ENCODE measurements at places on chromosomes 1 and 21.

GRCh38 chr1:152179566-152179965, 20.5 kb upstream of the RPTN start:
- DNase-seq, result no peak

- no peak for DNase-seq
Observed at GRCh38 chr1:242318140-242318539, 206.4 kb downstream of the PLD5 start.

GRCh38 chr1:202122639-202123335, at the start of gene GPR37L1:
GPR37L1 (plus strand) TSS chr1:202122917; CDS start chr1:202122964, 47 bp downstream.
- peak; percentile 43 for DNase-seq

DNA sequence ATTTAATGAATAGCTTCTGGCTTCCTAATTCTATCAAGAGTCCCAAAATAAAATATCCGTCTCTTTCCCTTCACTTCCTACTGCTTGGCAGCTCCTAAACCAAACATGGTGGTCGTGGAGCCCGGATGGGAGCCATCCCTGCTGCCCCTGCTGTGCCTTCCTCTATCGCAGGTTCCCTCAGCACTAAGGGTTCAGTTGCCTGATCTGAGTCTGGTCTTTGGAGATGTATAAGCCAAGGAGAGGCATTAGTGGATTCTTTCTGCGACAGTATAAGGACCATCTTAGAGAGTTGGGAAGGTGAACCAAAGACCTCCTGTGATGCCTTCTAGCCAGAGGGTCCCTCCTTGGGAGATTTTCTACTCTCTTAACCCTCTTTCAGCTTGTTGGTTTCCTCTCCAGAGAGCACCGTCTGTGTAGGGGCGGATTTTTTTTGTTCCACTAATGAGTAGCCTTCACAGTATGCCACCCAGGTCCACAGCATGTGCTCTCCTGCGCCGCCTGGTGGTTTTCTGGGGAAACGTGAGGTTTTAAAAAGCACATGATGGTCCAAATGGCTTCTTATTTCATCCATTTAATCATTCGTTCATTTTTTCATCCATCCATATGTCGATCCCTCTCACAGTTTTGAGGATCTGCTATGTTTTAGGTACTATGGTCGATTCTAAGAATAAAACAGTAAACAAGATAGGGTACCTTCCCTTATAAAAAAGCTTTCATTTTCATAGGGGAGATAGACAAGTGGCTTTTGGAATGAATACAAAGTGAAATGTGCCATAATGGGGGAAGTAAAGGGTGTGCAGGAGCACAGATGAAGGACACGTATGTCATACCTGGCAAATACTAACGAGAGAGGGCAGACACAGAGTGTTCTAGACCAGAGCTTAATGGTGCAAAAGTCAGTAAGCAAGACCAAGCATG, 71.0 kb downstream of the NFASC start:
- peak; percentile 27 for DNase-seq

DNA sequence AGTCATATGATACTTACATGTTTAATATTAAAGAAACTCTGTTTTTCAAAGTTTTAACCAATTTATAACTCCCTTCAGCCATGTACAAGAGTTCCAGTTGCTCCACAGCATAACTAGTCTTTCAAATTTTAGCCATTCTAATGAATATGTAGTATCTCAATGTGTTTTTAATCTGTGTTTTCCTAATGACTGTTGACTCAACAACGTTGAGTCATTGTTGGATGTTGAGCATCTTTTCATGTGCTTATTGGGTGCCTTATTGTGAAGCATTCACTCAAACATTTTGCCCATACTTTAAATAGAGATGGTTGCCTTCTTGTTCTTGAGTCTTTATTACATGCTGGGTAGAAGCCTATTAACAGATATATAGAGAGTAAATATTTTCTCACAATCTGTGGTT, 240.2 kb upstream of the LYPLAL1 start:
- DNase-seq, result no peak

- DNase-seq, result no peak
Observed at GRCh38 chr1:15402809-15403450, 6.8 kb upstream of the EFHD2 start.

GRCh38 chr1:162690672-162691434, 58.6 kb downstream of the DDR2 start:
- no peak for DNase-seq

GRCh38 chr1:44919400-44919799, 67.0 kb downstream of the EIF2B3 start:
- no peak for DNase-seq

GRCh38 chr1:163168053-163168452, 34.7 kb downstream of the RGS5 start:
- DNase-seq, result peak; percentile 82

- no peak for DNase-seq
Observed at GRCh38 chr1:196993916-196994315, 16.6 kb downstream of the CFHR5 start.

GRCh38 chr1:24384251-24385090, 29.1 kb downstream of the STPG1 start:
- peak; percentile 80 for DNase-seq

DNA sequence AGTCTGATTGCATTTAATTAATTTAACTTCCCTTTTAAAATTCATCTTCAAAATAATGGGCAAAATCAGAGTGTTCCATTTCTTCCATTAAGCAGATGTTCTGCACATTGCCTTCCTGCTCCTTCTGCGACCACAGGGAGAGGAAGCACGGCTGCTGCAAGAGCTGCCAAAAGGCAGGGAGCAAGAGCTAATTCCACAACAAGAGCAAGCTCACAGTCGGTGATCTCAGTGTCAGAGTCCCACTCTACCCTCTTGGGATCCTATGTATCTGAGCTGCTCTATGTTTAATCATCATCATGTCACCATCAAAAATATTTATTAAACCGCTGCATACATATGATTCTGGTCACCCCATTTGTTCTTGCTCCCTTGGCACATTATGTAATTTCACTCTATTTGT, 255.3 kb upstream of the CAMK1G start:
- no peak for DNase-seq

DNA sequence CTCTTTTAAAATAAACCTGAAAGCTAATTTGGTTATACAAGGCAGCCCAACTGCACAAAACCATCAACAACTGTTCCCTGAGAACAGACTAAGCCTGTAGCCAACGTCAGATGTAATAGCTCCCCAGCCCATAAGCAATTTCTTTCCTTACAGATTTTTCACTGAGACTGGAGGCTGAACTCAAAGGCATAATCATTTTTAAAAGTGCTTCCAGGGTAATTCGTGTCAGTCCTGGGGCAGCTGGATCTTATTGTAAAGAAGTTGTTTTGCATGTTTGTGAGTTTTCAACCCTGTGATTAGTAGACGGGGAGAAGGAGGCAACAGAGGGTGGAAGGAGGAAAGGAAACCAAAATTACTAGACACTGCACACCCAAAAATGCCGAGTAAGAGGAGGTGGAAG, 3.2 kb downstream of the DPT start:
- no peak for DNase-seq

DNA sequence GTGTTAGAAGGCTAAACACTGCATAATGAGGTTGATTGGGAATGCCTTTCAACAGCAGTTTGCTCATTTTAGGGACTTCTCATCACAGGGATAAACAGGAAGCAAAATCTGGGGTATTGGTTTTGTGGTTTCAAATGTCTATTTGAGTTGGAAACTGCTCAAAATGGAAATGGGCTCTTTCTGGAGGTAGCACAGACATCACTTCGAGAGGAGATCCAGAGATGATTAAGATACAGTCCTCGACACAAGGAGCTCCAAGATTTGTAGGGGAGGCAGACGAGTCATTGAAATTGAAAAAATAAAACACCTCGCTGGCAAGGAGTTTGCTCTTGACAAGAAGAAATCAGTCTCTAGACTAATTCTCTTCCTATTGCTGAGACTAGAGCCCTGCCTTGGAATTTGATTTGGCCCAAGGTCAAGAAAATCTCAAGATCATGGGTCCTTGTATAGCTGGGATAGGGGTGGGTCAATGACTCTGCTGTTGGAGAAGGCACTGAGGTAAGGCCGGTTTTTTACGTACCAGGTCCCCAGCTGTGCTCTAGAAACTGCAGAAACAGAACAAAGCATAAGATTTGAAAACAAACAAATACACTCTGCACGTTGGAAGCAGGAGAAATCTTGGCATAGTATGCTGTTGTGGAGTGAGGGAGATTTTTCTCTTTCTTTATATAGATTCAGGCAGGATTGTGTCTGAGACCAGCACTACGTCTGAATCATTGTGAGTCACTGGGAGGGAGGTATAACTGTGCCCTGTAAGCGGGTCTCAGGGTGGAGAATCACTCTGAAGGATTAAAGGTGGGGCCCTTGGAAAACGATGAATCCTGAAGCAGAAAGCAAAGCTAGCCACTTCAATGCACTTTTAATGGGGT, 17.7 kb upstream of the KLHDC8A start:
- peak; percentile 47 for DNase-seq

DNA sequence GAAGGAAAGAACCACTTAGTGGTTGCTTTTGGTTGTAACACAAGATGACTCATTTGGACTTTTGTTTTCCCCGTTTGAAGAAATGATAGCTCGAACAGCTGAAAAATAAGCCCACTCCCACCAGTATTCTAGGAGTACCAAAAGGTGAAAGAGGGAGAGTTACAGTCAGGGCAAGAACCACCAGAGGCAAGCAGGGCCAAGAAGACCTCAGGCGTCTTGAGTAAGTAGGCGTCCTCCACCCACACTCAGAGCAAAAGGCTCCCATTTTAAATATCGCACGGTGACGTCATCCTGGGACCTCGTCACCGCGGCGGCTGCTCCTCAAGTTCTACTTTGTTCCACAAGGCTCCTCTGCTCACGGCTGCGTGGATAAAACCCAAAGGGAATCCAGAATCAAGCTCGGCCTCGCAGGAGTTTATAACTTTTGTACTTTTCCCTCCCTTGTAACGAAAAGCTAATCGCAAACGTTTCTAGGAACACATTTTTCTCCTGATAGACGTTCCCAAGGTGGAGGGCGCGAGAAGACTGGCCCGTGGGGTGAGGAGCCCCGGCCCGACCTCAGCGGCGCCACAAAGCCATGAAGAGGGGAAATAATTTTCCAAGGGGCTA, 1.2 kb downstream of the BTG3 start:
- peak; percentile 77 for DNase-seq

- DNase-seq, result no peak
Observed at GRCh38 chr1:39727221-39727931, 11.3 kb upstream of the PPIE start.

GRCh38 chr1:54763816-54764132, 549 bp downstream of the PARS2 start:
- no peak for DNase-seq

DNA sequence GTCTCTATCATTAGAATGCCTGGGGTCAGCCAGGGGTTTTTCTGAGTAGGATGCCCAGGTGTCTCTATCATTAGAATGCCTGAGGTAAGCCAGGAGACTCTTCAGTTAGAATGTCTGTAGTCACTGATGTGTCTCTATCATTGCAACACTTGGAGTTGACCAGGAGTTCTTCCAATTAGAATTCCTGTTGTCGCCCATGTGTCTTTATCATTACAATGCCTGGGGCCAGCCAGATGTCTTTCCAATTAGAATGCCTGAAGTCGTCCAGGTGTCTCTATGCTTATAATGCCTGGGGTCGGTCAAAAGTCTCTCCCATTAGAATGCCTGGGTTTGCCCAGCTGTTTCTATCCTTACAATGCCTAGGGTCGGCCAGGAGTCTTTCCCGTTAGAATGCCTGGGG, 55.8 kb downstream of the RNF187 start:
- no peak for DNase-seq

GRCh38 chr1:50977575-50978143, 7.6 kb downstream of the CDKN2C start:
- peak; percentile 67 for DNase-seq

- no peak for DNase-seq
Observed at GRCh38 chr1:3691421-3692204, 39.3 kb downstream of the TP73 start.

DNA sequence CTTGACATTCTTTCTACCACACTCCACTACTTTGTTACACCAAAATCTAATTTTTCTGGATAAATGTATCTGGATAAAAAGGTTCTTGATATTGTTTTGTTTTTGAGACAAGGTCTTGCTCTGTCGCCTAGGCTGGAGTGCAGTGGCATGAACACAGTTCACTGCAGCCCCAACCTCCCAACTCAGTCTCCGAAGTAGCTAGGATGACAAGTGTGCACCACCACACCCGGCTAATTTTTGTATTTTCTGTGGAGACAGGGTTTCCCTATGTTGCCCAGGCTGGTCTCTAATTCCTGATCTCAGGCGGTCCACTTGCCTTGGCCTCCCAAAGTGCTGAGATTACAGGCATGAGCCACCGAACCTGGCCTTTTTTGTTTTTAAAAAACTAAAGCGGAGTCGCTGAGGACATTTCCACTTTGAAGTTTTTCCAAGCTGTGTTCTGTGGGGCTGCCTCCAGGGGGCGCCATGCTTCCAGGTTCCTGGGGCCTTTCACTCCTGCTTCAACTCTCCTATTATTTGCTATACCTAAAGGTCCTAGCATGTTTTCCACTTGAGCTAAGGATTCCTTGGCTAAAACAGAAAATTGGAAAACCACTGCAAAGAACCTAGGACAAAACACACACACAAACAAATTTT, 14.1 kb upstream of the NCMAP start:
- DNase-seq, result no peak

DNA sequence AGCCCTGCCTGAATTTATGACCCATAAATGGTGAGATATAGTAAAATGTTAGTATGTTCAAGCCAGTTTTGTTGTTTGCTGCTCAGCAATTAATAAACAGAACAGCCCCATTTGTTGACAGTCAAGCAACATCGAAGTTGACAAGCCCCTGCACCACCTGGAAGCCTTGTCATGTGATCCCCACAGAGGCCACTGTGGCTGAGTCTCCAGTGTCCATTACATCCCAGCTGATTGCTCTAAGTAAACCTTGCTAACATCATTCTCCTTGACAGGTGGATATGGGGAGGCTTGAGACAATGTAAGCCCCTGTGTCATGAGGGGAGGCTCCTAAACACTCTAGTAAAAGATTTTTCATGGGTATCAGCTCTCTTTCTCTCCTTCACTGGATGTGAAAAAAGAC, 17.5 kb upstream of the TACSTD2 start:
- DNase-seq, result no peak
